GM03348 (cell line): ENCODE measurements at places on chromosomes 12 and 14.
A peak's percentile ranks its signal among the peaks of the same experiment; 100 is the strongest.

GRCh38 chr12:46368684-46369083 lies 3.9 kb downstream of the SLC38A2 start:
- DNase-seq: no peak

- peak; percentile 43 for DNase-seq
These were observed 25.7 kb upstream of the CERS5 start for GRCh38 chr12:50192908-50193307.

GRCh38 chr14:94111276-94112095 lies 950 bp downstream of the IFI27 start:
- DNase-seq: no peak

DNA sequence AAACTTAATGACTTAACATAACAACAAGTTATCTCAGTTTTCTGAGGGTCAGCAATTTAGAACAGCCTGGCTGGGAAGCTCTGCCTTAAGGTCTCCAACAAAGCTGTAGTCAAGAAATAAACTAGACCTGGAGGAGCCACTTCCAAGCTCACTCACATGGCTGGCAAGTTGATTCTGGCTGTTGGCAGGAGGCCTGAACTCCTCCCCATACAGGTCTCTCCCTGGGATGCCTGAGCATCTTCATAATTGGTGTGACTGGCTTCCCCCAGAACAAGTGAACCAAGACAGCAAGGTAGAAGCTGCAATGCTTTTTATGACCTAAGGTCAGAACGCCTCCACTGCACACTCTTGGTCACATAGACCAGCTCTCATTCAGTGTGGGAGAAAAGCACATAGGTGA lies 128.3 kb downstream of the SAMD4A start:
- no peak for DNase-seq

- DNase-seq: no peak
These were observed 82.9 kb downstream of the BCL2L14 start for GRCh38 chr12:12153596-12153995.

DNA sequence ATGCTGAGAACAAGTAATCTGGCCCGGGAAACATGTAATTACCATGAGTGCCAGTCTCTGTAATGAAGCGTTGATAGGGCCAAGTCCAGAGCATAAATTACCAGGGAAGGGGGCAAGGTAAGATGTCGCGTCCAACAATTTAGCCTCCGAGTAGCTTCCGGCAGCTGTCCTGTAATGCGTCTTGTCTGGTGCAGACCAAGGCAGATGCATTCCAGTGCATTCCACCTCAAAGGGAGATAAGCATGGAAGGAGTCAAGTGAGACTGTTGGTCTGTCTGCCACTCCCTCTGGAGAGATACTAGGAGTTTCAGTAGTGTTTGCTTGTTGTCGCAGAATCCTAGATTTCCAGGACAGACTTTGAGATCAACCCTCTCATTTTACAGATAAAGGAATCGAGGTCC lies 218.3 kb downstream of the AACS start:
- DNase-seq: no peak

- no peak for DNase-seq
These were observed 81.3 kb downstream of the PPHLN1 start for GRCh38 chr12:42407306-42407705.

DNA sequence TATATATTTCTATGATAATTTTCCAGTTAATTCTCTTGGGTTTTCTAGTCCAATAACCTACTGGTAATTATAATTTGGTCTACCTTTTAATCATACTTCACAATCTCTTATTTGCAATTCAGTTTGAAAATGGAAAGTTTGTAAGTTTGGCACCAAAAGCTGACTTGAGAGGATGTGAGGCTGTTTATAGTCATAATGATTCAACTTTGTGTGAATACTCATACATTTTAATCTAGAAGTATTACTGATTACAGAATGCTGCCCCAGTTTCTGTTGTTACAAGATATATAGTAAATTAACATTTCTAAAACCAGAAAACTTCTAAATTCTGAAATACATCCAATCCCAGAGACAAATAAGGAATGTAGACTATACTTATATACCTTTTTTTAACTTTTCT lies 158.2 kb downstream of the SLC38A4 start:
- DNase-seq: peak; percentile 25

DNA sequence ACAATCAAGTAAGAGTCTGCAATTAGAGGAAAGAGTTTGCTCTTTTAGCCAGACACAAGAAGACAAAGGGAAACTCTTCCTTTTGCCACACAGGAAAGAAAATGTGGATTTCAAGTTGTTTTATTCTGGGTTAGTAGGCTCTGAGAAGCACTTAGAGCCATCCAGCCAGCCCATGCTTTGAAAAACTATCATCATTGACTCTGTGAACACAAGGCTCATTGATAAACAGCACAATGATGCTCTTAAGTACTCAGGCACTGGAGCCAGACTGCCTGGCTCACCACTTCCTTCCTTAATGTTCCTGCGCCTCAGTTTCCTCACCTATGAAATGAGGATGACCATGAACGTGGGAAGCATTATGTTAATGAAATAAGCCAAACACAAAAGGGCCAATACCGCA lies 150.2 kb upstream of the EEA1 start:
- no peak for DNase-seq

- DNase-seq: no peak
These were observed 48.0 kb downstream of the TGFB3 start for GRCh38 chr14:75933712-75934296.
